ENCODE measurements at places on chromosomes 16 and 17.

DNA sequence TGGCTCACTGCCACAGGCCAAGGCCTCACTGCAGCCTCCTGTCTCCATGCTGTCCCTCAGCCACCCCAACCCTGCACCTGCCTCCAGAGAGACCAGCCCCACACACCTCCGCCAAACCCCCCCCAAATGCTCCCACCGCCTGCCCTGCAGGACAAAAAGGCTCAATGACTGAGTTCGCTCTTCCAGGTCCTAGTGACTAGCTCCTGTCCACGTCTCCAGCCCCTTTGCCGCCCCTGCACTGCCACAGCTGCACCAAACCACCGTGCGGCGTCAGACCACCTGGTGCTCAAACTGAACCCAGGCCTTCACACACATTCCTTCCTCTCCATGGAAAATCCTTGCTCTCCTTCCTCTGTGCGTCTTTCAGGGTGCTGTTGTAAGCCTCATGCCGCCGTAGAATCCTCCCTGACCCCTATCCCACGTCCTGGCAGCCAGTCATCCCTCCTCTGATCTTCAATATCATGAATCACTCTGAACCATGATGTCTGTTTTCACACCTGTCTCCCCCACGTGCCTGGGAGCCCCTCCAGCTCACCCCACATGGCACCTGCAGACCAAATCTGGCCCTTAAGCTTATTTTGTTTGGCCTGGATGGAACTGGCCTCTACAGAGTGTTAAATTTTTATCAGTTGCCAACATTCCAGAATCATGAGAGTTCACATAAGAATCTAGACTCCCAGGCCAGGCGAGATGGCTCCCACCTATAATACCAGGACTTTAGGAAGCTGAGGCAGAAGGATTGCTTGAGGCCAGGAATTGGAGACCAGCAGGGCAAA, 4.3 kb upstream of the GSG1L start:
- DNase-seq, result no peak

DNA sequence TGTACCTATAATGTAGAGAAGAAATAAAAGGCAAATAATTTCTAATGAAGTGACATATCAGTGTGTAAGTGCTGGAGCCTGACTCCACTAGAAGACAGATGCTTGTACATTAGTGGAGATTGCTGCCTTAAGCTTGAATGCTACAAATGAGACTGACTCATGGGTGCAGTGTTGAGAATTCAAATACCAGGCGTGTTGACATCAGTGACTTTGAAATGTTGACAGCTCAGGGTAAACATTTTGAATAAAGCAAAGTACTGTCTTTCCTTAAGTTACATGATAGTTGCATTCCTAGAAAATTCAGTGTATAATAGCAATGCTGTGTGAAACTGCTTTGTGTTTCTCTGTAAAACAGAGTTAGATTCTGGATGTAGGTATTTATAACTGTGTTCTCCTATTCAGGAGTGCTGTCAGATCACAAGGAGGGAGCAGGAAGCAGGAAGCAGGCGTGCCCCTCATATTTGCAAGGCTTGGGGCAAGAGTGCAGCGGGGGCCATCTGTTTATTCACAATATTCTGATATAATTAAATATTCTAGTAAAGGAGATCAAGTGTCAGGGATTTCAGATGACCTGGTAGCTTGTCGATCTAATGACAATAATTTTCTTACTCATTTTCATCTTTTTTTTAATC, 119.0 kb downstream of the SPECC1 start:
- peak; percentile 57 for DNase-seq

DNA sequence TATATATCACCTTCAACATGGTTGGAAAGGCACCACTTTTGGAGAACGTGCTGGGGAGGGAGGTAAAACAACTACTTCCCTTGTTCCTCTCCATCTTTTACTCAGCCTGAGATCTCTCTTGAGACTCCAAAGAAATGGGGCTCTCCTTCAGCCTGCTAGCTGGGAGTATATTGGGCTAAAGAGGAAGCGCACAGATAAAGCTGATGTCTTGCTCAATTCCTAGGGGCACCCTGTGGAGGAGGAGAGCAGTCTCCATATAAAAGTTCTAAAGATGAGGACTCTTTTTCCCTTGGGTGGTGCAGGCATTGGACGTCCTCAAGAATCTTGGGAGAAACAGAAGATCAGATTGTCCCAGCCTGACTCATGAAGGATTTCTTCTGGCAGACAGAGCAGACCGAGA, 4.6 kb upstream of the ETV4 start:
- DNase-seq, result no peak

- DNase-seq, result no peak
Measured at GRCh38 chr16:68825427-68825826, 17.9 kb upstream of the TANGO6 start.

DNA sequence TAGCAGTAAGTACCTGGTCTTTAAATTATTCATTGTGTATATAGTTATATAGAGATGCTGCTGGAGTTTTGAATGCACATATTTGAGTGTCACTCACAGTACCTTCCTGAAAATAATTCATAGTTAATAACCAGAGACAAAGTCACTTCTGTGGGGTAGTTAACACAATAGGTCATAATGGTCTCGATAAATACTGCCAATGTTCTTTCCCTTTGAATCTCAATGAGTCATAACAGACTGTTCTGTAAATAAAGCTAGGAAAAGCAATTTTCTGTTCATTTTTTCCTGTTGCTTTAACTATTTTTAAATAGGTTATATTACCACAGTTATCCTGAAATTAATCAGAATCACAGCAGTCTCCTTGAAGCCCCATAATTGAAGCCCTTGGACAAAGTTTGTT, 87.2 kb downstream of the MAP2K4 start:
- DNase-seq, result peak; percentile 44

GRCh38 chr17:82154881-82155331, 56.9 kb upstream of the FASN start:
- no peak for DNase-seq

DNA sequence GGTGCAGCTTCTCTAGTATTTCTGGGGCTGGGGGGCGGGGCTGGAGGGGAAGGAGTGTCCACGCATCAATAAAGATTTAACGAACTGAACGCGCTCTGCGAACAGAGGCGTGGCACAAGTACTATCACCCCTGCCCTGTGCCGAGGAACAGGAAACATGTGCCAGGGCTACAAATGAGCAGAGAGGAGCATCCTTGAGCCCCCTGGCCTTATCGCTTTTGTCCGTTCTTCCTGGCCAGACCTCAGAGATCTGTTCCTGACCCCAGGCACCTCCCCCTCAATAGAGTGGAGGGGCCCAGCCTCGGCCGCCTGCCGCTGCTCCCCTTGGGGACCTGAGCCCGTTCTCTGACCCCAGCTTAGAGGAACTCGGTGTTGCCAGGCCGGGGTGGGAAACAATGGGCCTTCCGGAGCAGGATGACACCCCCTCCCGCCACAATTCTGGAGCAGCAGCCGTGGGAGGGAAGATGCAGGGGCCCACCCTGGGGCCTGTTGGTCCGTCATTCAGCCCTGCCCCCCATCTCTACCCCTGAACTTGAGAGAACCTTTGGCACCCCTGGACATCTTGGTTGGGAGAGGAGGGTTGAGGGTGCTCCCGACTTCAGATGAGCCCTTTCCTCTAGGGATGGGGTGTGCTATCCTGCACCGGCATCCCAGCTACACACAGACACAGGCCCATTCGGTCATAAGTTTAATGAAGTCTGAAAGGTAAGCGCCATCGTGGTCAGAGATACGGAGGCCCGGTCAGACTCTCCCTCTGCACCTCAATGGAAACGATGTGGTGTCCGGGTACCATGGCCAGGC, 1.1 kb downstream of the NAA38 start:
- no peak for DNase-seq

Data from mesenchymal stem cell (in vitro differentiated cells and primary cell).